NCI-H2029 treated with DMSO at 0.1 percent for 48 hours (cell line): ENCODE measurements at places on chromosomes 5 and 9.

DNA sequence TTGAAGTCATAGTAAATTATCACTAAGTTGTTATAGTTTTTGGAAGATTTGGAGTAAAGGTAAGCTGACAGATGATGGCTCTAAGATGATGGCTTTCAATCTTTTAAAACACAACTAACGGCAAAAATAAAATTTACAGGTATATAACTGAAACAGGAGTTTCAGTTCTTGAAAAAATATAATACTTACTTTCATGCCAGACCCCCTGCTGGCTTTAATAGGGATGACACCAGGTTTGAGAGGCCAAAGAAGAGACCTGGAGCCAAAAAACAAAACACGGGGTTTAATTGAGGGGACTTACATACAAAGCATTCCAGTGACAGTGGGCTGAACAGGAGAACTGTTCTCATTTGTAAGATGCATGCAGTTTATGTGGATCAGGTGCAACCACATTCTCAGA, 301.7 kb upstream of the PCSK5 start:
- no peak for DNase-seq

GRCh38 chr9:1231998-1232919, 182.1 kb downstream of the DMRT2 start:
- DNase-seq, result no peak

GRCh38 chr9:209143-209758, 5.4 kb upstream of the DOCK8 start:
- no peak for DNase-seq

- DNase-seq, result no peak
Observed at GRCh38 chr5:58357121-58357520, 102.8 kb downstream of the PLK2 start.

DNA sequence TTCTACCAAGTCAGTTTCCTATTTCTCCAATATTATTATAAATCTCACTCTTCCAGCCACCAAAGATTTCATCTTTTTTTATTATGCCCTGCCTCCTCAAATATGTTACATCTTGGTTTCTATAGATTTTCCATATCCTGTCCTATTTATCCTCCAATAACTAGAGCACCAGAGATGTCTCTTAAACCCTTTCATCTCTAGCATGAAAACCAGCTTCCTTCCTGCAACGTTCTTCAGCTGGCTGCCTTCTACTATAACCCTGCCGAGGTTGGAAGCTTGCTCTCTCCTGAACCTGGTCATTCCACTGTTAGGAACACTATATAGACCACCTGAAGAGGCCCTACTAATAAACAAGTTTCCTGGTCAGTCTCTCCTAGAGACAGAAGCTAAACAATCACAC, 27.9 kb downstream of the FAM169A start:
- no peak for DNase-seq

DNA sequence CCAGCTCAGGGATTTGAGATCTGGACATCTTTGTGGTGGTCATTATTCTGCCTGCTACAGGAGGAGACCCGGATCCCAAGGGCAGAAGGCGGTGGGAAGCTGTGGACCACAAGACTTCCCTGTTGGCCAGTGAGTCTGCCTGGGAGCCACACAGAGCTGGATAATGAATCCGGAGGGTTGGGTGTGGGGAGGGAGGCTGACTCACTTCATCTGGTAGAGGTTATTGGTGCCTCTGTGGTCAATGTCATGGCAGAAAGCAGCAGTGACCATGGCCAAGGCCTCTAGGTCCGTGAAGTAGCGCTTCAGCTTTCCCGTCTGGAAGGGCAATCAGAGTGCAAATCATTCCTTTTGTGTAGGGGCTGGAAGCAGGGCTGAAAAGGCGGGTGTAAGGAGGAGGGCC, 58.5 kb downstream of the PDE6A start:
- no peak for DNase-seq

DNA sequence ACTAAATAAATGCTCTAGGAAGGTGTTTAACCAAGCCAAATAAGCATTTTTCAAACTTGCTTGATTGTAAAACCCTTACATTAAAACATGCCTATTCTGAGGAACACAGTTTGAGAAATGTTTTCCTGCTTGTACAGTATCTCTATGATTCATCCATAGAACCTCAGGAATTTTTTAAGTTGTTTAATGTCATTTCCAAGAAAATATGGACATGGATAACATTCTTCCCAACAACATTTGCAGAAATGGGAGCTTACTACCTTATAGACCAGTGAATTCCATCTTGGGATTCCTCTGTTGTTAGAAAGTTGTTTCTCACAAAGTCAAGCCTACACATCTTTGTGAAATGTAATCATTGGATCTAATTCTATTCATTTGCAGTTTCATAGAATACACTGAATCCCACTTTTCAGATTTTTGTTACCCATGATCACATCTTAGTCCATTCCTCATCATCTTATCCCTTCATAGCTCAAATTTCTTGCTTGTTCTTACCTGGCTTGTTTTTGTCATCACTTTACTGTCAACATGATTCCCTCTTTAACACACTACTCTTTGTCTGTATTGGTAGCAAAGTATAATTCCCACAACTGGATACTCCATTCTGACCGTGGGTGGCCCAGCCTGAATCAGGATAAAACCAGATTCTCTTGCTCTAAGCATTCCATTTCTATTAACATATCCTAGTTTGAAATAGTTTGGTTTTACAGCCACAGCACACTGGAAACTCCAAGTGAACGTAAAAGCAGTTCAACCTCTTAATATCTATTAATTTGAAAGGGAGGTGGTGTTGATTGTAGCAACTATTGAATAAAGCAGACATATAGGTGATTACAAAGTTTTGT, 49.4 kb upstream of the PAPPA start:
- DNase-seq, result no peak

DNA sequence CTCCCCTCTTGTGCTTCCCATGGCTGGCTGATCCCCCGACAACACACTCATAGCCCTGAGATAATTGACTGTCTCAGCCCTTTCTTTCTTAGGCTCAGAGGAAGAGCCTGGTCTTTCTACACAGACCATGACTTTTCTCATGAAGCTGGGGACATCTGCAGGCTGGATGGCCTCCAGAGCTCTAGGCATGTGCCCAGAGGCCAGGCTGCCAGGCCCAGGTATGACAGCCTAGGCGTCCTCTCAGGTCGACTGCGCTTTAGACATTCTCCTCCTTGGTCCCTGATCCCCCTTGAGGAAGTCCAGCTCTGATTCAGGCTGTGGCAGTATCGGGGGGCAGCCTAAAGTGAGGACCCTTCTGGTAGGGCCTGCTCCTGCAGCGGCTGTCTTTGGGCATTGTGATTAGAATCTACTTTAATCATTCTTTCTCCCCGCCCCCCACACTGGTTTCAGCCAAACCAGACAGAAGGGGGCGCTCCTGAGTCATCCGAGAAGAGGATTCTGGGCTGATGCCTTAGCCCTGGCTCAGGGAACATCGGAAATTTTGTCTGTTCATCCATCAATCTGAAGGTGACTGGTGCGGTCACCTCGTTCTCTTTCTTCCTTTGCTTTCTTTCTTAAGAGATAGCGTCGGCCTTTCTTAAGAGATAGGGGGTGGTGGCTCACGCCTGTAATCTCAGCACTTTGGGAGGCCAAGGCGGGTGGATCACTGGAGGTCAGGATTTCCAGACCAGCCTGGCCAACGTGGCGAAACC, 66.5 kb upstream of the HSPA9 start:
- DNase-seq, result peak; percentile 57

DNA sequence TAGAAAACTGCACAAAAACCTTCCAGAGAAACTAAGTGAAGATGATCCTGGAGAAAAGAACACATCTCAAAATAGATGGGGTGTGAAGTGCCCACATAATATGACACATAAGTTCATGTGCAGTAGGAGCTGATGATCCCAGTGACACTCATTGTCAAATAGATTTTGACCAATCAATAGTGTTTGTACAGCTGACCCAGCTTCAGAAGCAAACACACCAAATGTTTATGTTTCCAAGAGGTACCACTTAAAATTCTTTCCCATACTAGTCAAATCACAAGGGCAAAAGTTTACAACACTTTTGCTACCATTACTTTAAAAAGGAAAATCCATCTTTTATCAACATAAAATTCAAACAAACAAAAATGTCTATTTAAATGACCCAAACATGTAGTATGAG, 175.0 kb downstream of the MLLT3 start:
- DNase-seq, result no peak

DNA sequence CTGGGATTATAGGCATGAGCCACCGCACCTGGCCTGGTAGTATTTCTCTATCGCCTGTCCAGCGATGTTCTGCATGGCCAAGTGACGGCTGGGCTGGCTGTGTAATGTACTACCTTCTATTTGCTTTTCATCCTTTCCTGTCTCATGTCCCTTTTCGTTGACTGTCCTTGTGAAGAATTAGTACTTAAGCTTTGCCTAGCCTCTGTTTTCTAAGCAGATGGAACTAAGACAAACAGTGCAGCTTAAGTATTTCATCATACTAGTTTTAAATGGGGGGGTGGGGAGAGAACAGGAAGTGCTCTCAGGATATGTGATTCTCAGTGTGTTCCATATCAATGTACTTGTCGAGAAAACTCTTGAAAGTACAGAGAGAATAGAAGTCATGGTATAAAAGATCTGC, 31.7 kb upstream of the CCL21 start:
- no peak for DNase-seq

DNA sequence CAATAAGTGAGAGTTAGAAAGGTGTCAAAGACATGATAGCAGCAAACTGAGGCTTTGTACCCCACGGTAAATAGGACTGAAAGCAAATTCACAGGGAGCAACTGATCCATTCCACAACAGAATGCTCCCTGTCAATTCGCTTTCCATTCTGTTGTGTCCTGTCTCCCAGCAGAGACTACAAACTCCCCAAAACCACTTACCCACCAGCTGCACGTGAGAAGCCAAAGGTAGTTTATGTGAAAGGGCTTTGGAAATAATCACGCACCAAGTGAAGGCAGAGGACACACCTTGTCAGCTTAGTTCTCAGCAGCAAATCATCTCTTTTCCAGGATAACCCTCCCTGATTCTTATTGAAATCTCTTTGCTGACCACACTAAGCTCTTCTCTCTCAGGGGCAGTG, 46.6 kb upstream of the IL17B start:
- DNase-seq, result no peak

GRCh38 chr5:138980441-138980840, 105.3 kb upstream of the LRRTM2 start:
- DNase-seq, result no peak

DNA sequence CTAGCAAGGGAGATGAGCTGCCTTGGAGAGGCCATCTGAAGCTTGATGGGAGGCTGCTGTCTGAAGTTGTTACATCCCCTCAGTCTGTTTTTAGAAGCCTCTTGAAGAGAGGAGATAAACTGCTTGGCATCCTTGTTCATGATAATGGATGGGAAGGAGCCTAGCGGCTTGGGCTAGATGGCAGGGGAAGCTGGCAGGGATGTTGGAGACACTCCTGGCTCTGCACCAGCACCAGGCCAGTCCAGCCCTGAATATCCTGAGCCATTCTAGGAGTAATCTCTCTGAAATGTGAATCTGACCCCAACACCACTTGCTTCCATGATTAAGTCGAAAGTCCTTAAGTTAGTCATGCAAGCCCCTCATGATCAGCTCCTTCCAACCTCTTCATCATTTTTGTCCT, 310.5 kb downstream of the NSG2 start:
- DNase-seq, result no peak

GRCh38 chr5:173741729-173742431, 125.4 kb upstream of the BOD1 start:
- no peak for DNase-seq

- DNase-seq, result no peak
Observed at GRCh38 chr9:135062254-135062653, 25.2 kb upstream of the OLFM1 start.

DNA sequence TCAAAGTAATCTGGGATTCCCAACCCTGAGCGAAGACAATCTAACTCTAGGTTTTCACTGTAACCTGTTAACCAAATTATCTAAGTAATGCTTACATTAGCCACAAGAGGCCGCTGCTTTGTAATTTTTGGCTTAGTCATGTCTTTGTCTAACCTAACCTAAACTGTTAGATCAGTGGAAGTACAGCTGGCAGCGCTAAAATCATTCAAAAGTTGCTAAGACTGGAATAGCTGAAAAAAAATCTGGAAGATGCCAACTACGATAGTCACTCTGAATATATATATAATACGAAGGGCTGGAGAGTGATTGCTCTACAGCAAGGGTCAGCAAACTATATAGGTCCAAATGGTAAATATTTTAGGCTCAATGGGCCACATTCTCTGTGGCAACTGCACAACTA, 60.2 kb downstream of the FBXO38 start:
- peak; percentile 54 for DNase-seq

DNA sequence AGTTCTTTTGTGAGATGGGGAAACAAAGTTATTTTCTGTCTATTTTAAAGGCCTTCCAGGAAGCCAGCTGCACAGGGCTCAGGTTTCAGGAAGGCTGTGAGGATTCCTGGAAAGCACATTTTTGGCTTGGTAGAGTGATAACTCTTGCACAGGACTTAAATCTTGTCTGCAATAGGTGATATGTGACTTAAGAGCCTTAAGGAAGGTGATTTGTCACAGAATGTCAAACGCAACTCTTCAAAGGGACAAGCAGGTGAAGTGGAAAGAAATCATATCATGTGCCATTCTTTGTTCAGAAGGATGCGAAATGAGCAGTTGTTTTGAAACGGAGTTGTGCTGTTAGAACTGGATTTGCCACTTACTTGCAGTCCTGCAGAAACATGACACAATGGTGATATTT, 459.3 kb downstream of the MAT2B start:
- DNase-seq, result no peak

DNA sequence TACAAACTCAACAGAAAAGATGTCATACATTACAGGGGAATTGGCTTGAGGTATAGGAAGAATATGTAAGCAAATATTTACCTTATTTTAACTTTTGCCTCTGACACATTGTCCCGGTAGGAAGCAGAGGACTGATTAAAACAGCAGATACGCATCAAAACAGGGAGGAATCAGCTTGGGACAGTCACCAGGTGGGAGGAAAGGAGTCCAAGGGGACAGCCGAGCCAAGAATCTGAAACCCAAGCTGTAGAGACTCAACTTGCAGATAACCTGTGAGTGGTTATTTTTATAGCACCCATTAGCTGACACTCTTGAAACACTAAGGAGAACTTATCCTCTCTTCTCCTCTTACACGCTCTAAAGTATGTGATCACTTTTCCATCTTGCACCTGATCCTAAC, 22.3 kb downstream of the PDZD2 start:
- no peak for DNase-seq

DNA sequence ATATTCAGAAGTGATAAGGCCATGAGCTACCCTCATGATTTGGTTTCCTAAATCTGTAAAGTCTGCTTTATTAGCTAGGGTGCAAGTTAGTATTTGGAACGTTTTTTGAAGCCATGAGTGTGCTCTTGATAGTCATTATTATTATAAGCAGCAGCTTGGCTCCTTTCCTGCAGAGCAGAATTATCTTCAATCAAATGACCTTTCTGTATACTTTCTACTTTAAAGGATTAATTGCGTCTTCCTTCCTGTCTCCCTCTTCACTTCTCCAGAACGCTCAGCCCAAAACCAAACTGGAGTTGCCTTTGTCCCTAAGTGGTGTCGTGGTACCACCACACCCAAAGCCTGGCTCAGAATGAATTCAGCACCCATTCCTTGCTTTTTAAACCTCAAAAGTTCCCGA, 211.3 kb downstream of the ARHGAP26 start:
- no peak for DNase-seq
